HCT116 (cell line): ENCODE measurements at places on chromosomes 6 and 20.

DNA sequence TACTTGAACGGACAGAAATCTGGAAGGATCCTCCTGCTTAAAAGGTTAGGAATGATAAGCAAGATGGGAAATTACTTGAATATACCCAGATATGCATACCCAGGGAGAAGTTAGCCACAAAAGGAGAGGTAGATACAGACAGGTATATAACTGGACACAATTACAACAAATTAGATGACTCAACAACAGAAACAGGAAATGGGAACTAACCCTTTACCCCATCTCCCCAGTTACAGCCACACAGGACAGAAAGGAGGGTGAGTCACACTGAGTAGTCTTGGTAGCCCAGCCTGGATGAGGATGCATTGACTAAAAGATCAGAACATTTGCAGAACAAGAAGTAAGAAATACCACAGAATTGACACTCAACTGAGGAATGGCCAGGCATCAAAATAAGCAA is 61.2 kb downstream of the C6orf52 start:
- H3K4me1 ChIP-seq = peaks cover 15% of the 10 kb centered on the region
- H3K36me3 ChIP-seq = no peaks in the 10 kb centered on the region
- peak overlapping the region; percentile 17 for H3K4me3 ChIP-seq
- no peaks in the 10 kb centered on the region for H3K27me3 ChIP-seq

- DNase-seq = no peak
- no peak overlapping the region for H3K27ac ChIP-seq
- H3K36me3 ChIP-seq = no peaks in the 10 kb centered on the region
- H3K4me3 ChIP-seq = no peak overlapping the region
Measured at GRCh38 chr20:62772103-62772611, 24.1 kb upstream of the MRGBP start.

DNA sequence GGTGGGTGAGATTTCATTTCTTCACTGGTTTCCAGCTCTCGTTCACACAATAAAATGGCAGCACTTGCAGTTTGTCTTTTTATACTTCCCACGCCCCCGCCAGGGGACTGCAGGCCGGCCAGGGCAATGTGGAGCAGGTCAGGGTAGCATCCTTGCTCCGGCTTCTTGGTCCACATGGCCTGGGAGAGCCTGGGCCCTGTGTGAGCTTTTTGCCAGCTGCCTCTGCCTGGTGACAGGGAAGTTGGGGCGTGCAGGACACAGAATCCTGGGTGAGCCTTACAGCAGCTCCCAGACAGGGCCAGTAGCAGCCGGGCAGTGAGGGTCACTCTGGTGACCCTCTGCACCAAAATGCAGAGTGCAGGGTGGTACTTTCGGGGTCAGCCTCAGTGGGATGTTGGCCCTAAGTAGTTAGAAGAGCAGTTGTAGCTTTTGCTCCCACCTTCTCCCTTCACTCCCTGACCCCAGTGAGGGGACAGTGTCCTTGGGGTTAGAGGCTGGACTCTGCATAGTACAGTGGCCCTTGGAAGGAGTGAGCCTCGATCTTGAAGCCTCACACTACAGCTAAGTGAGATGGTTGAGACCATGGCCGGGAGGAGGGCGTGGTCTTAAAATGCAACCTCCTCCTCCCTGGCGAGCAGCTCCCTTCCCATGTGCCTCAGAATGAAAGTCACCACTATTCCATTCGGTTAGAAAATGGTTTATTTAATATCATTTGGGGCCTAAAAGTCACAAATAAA is 23.8 kb downstream of the PYGB start:
- no peaks in the 10 kb centered on the region for H3K27me3 ChIP-seq
- H3K27ac ChIP-seq = no peak overlapping the region
- peaks cover 9% of the 10 kb centered on the region; the same call in 1 of the 2 replicates for H3K36me3 ChIP-seq

- no peak overlapping the region for H3K27ac ChIP-seq
- no peaks in the 10 kb centered on the region for H3K36me3 ChIP-seq
- H3K4me1 ChIP-seq = no peaks in the 10 kb centered on the region
- no peaks in the 10 kb centered on the region for H3K27me3 ChIP-seq
- no peak overlapping the region for H3K4me3 ChIP-seq
- DNase-seq = no peak
Measured at GRCh38 chr6:21420926-21421325, 172.6 kb upstream of the SOX4 start.

- H3K27ac ChIP-seq = no peak overlapping the region
- H3K4me1 ChIP-seq = no peaks in the 10 kb centered on the region
- H3K27me3 ChIP-seq = no peaks in the 10 kb centered on the region
Measured at GRCh38 chr20:25318471-25319240, 70.8 kb downstream of the PYGB start.

DNA sequence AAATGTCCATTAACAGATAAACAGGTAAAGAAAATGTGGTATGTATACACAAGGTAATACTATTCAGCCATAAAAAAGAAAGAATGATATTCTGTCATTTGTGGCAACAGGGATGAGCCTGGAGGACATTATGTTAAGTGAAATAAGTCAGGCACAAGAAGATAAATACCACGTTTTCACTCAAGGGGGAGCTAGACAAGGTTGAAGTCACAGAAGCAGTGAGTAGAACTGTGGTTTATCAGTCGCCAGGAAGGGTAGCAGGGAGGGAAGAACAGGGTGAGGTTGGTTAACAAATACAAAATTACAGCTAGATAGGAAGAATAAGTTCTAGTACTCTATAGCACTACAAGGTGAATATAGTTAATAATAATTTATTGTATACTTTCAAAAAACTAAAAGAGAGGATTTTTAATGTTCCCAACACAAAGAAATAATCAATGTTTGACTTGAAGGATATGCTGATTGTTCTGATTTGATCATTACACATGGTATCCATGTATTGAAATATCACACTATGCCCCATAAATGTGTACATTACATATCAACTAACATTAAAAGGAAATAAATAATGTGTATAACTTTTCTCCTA is 21.1 kb downstream of the RTN4IP1 start:
- H3K4me3 ChIP-seq = no peak overlapping the region
- no peaks in the 10 kb centered on the region for H3K27me3 ChIP-seq
- no peak overlapping the region for H3K27ac ChIP-seq
- DNase-seq = peak; percentile 64
- no peaks in the 10 kb centered on the region for H3K4me1 ChIP-seq
- no peaks in the 10 kb centered on the region for H3K36me3 ChIP-seq

DNA sequence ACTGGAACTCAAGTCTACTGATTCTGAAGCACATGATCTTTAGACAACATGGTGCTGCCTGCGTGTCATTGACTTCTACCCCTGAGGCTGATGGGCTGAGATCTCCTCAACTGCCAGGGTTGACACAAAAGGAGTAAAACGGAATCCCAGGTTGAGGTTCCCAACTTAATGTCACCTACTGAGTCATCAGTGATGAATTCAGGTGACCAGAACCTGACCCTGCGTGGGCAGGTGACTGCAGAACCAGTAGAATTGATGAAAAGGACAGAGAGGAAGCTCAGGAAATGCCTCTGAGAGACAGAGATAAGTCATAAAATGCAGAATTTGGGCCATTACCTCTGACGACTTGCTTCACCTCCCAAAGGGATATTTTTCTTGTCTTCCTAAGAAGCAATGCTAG is 7.7 kb upstream of the KIZ start:
- H3K27me3 ChIP-seq = no peaks in the 10 kb centered on the region
- peak overlapping the region; percentile 15 for H3K4me3 ChIP-seq
- no peaks in the 10 kb centered on the region for H3K36me3 ChIP-seq
- H3K27ac ChIP-seq = peak overlapping the region; percentile 9; the same call in 1 of the 2 replicates
- peak; percentile 34 for DNase-seq
- peaks cover 29% of the 10 kb centered on the region for H3K4me1 ChIP-seq

GRCh38 chr20:62771396-62772102 is 24.7 kb upstream of the MRGBP start:
- no peaks in the 10 kb centered on the region for H3K27me3 ChIP-seq
- peaks cover 16% of the 10 kb centered on the region; the same call in 1 of the 2 replicates for H3K4me1 ChIP-seq
- no peak overlapping the region for H3K27ac ChIP-seq
- H3K36me3 ChIP-seq = no peaks in the 10 kb centered on the region

GRCh38 chr20:16662467-16662866 is 67.4 kb upstream of the SNRPB2 start:
- H3K36me3 ChIP-seq = no peaks in the 10 kb centered on the region
- peaks cover 11% of the 10 kb centered on the region for H3K27me3 ChIP-seq
- H3K27ac ChIP-seq = no peak overlapping the region
- H3K4me1 ChIP-seq = no peaks in the 10 kb centered on the region
- no peak for DNase-seq
- H3K4me3 ChIP-seq = no peak overlapping the region

- no peak overlapping the region for H3K4me3 ChIP-seq
- no peak for DNase-seq
- no peaks in the 10 kb centered on the region for H3K36me3 ChIP-seq
- H3K4me1 ChIP-seq = no peaks in the 10 kb centered on the region
Measured at GRCh38 chr6:45369870-45370269, 7.9 kb downstream of the SUPT3H start.

DNA sequence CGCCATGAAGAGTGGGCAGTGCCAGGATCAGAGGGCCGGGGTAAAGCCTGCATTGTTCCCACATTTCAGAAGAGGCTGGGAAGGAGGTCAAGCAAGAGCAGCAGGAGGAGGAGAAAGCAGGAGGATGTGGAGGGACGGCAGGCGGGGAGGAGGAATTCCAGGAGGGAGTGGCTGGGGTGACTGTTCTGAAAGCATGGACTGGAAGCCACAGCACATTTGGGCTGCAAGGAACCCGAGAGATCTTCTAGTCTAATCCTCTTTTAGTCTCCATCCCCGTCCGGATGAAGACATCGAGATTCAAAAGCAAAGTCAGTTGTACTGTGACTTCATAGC is 76.9 kb downstream of the FAM50B start:
- no peaks in the 10 kb centered on the region for H3K27me3 ChIP-seq
- H3K36me3 ChIP-seq = no peaks in the 10 kb centered on the region
- H3K27ac ChIP-seq = no peak overlapping the region
- no peaks in the 10 kb centered on the region; the same call in 1 of the 2 replicates for H3K4me1 ChIP-seq
- DNase-seq = no peak

DNA sequence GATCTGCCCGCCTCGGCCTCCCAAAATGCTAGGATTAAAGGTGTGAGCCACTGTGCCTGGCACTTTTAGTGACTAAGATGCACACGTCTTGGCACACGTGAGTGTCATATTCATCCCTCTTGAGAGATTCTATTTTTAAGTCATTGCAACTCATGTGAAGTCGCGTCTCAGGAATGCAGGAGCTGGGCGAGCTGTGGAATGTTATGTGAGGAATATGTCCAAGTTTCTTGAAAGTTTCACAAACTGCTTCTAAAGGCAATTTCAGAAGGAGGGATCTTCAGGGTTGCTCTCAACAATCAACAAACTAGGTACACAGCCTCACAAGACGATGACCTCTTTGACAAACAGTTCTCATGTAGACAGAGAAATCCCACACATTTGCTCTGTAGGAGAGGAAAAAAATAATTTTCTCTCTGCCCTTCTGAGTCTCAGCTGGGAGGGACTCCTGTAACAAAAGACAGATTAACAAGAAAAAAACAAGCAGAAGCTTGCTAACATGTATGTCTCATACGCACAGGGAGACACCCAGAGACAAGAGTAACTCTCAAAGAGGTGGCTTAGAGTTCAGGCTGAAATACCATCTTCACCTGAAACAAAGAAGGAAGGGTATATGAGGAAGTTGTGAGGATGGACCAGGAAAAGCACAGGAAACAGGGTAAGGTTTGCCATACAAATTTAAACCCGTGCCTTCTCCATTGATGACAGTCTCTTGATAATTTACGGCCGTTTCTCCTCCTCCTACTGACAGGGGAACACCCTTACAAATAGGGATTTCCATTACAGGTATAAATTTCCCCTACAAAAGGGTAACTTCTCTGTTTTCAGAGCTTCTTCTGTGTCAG is 45.3 kb upstream of the FAM50B start:
- DNase-seq = no peak
- H3K27ac ChIP-seq = no peak overlapping the region
- no peak overlapping the region for H3K4me3 ChIP-seq
- no peaks in the 10 kb centered on the region for H3K27me3 ChIP-seq

- no peaks in the 10 kb centered on the region for H3K36me3 ChIP-seq
- DNase-seq = no peak
- peaks cover 24% of the 10 kb centered on the region for H3K27me3 ChIP-seq
- no peaks in the 10 kb centered on the region for H3K4me1 ChIP-seq
- no peak overlapping the region for H3K4me3 ChIP-seq
- H3K27ac ChIP-seq = no peak overlapping the region
Measured at GRCh38 chr6:125728739-125729138, 20.7 kb upstream of the HEY2 start.

GRCh38 chr6:117729613-117730012 is 54.3 kb downstream of the NUS1 start:
- no peak for DNase-seq
- H3K36me3 ChIP-seq = no peaks in the 10 kb centered on the region
- H3K27me3 ChIP-seq = no peaks in the 10 kb centered on the region
- H3K4me1 ChIP-seq = peaks cover 6% of the 10 kb centered on the region
- H3K27ac ChIP-seq = no peak overlapping the region
- no peak overlapping the region for H3K4me3 ChIP-seq

- no peak for DNase-seq
- no peaks in the 10 kb centered on the region for H3K27me3 ChIP-seq
- H3K4me1 ChIP-seq = peaks cover 41% of the 10 kb centered on the region; the same call in 1 of the 2 replicates
- no peak overlapping the region for H3K4me3 ChIP-seq
- no peak overlapping the region for H3K27ac ChIP-seq
Measured at GRCh38 chr6:144344646-144345045, 59.5 kb downstream of the UTRN start.

DNA sequence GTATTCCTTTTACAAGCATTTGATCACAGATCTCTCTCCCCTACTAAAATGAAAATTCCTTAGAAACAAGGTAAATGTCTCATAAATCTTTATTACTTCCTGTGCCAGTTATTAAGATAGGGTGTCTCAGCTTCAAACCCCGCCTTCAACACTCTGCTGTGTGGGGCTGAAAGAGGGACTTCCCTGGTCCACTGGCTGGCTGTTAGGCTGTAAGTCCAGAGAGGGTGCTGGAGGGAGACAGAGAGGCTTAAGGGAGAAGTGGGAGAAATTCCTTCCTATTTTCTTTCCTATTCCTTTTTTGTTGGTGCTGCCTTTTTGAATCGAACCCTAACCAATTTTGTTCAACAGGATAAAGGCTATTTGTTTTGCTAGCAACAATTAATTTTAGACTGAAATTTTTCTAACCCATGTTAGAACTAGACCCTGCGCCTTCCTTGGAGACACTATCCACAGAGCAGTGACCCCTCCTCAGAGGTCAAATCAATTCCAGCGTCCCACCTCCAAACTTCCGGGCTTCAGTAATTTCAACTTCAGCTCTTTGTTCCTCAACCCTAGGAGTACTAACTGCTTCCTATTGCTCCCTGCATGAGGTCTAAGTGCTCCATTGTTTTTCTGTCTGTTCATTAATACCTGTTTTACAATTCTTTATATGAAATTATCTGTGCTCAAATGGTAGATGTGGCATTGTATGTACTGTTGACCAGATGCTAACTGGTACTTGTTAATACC is 207.5 kb upstream of the OPRM1 start:
- DNase-seq = no peak
- H3K4me1 ChIP-seq = no peaks in the 10 kb centered on the region
- H3K27ac ChIP-seq = no peak overlapping the region
- 0 out of 2 replicates have a peak, but pooled peaks cover 7% of the 10 kb centered on the region for H3K27me3 ChIP-seq
- no peak overlapping the region for H3K4me3 ChIP-seq
- no peaks in the 10 kb centered on the region for H3K36me3 ChIP-seq

DNA sequence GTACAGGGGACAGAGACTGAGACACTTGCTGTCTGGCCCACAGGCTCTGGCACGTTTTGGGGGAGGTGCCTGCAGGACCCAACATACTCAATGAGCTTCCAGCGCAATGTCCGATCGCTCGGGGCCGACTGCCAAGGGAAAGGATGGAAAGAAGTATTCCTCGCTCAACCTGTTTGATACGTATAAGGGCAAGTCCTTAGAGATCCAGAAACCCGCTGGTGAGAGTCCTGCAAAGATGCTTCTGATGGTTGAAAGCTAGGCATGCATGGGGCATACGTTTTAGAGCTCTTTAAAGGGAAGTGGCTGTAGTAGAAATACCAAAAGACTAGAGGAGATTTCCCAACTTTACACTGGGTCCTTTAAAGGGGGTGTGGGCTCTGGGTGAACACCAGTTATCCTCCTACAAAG is 2.2 kb downstream of the PRRC2A start:
- H3K27ac ChIP-seq = peak overlapping the region; percentile 90; the same call in 1 of the 2 replicates
- peaks cover 63% of the 10 kb centered on the region for H3K36me3 ChIP-seq
- no peak for DNase-seq
- H3K27me3 ChIP-seq = no peaks in the 10 kb centered on the region
